ENCODE measurements at places on chromosomes 12 and 14.

DNA sequence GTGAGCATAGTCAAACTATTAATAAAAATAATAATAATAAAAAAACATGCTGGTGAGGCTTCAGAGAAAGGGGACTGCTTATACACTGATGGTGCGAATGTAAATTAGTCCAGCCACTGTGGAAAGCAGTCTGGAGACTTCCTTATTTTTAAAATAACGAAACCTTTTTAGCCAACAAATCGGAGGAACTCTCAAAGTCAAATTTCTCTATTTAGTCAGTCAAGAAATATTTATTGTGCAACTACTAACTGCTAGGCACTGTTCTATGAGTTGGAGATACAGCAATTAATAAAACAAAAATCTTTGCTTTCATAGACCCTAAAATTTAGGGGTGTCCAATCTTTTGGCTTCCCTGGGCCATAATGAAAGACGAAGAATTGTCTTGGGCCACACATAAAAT lies 10.8 kb downstream of the TAOK3 start:
- no peak overlapping the region for H3K27ac ChIP-seq
- H3K4me1 ChIP-seq, result peaks cover 20% of the 10 kb centered on the region
- no peaks in the 10 kb centered on the region for H3K27me3 ChIP-seq
- H3K4me3 ChIP-seq, result no peak overlapping the region
- no peak for DNase-seq
- H3K36me3 ChIP-seq, result no peaks in the 10 kb centered on the region

GRCh38 chr14:104975481-104976197 lies 2.5 kb downstream of the AHNAK2 start:
- no peaks in the 10 kb centered on the region for H3K27me3 ChIP-seq
- DNase-seq, result no peak
- H3K27ac ChIP-seq, result no peak overlapping the region
- no peaks in the 10 kb centered on the region for H3K4me1 ChIP-seq
- no peaks in the 10 kb centered on the region for H3K36me3 ChIP-seq
- H3K4me3 ChIP-seq, result no peak overlapping the region

DNA sequence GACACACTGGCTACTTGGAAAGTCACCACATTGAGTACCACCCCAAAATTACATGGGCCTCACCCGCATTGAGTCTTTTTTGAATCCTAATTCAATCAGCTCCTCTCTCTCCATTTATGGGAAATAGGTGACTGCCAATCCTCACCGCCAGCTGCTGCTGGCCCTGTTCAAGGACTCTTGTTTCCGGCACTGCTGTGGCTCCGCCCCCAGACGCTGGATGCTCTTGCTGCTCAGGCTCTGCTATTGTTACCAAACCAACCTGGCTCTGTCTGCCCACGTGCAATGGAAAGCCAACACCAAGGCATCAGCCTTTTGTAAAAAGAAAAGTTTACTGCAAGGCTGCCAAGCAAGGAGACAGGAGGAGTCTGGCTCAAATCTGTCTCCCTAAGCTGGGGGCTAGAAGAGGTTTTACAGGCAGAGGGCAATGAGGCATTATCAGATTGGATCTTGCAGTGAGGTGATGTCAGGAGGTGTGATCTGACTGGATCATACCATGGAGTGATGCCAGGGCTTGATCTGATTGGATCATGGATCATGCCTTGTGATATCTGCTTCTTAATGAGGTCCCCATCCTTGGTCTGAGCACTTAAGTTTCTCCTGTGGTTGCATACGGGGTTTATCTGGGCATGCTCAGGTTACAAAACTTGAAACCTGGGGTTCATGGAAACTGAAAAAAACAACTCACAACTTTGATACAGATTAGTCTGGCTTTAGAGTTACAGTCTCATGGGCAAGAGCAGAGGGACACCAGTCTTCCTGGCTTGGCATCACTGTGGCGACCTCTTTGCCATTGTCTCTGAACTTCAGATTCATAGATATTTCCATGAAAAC lies 117.1 kb upstream of the SLC35F4 start:
- no peaks in the 10 kb centered on the region for H3K36me3 ChIP-seq
- no peaks in the 10 kb centered on the region for H3K27me3 ChIP-seq
- no peak overlapping the region for H3K4me3 ChIP-seq
- no peak overlapping the region for H3K27ac ChIP-seq

DNA sequence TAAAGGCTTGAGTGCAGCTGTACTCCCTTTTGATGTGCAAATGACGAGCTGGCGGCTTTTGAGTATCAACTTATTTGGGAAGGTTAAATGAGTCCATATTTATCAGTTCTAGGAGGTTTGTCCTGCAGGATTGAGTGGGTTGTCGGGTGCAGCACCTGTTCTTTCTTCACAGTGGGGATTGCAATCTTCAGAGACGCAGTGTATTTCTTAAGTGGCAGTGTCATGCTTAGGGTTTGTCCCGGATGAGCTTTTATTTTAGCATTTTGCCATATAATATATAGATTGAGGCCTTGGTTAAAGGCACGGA lies 1.2 kb downstream of the FUT8 start:
- H3K4me1 ChIP-seq, result peaks cover 20% of the 10 kb centered on the region
- H3K36me3 ChIP-seq, result no peaks in the 10 kb centered on the region
- H3K4me3 ChIP-seq, result peak overlapping the region; percentile 94

GRCh38 chr12:128817111-128818015 lies 6.4 kb downstream of the SLC15A4 start:
- H3K4me3 ChIP-seq, result no peak overlapping the region
- peak overlapping the region; percentile 56 for H3K27ac ChIP-seq
- H3K36me3 ChIP-seq, result peaks cover 21% of the 10 kb centered on the region
- H3K4me1 ChIP-seq, result peaks cover 55% of the 10 kb centered on the region
- DNase-seq, result no peak
